ENCODE measurements at places on chromosomes 12 and 14. TPM values are rescaled to one million over a fixed set of nuclear protein-coding genes. Genes with fewer than 3 reads are reported as not detected.

CDCA3 gene
- 51.7 TPM for total RNA-seq

P2RX2 gene
- not detected for total RNA-seq

OAS1 gene
- total RNA-seq, result 155 TPM

TMEM229B gene
- 23.3 TPM for total RNA-seq

VASH1 gene
- total RNA-seq, result 5.0 TPM

APOF gene
- total RNA-seq, result not detected

EEA1 gene
- 13.7 TPM for total RNA-seq

GLIPR1L1 gene
- total RNA-seq, result not detected

PYGL gene
- not detected for total RNA-seq

INHBE gene
- total RNA-seq, result 0.07 TPM

FGF23 gene
- total RNA-seq, result not detected

MPHOSPH9 gene
- total RNA-seq, result 94.5 TPM

KRT2 gene
- total RNA-seq, result 0.20 TPM

RNASE1 gene
- not detected for total RNA-seq

EFS gene
- total RNA-seq, result not detected

TMEM30B gene
- 0.37 TPM for total RNA-seq

MYO1H gene
- not detected for total RNA-seq

ANG gene
- total RNA-seq, result 1.6 TPM

WNT1 gene
- total RNA-seq, result not detected

ABCB9 gene
- 7.1 TPM for total RNA-seq

TNFAIP2 gene
- total RNA-seq, result 7.7 TPM
